ENCODE measurements at places on chromosomes 1 and 21.

DNA sequence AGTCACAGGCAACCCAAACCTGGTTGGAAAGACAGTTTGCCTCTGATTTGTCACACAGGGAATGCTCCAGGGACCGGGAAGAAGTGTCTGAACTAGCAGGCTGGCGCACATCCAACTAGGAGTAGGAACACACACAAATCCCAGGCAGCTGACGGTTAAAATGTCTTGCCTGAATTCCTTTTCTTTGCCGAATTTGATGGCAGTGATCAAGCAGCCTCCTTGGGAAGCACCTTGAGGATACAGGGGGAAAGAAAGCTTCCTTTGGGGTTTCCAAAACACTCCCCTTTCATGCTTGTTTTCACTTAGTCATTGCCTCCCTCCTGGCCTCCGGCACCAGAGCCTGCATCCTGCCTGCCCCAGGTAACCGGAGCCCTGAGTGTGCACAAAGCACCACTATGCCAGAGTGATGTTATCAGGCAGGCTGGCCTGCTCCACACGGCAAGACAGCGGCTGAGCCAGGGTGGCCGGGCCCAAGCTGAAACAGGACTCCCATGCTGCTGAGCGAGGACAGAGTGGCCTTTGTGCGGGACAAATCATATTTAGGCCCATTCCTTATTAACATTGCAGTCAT is 193.8 kb downstream of the LMX1A start:
- no peak overlapping the region for H3K27ac ChIP-seq
- H3K4me1 ChIP-seq = peaks cover 30% of the 10 kb centered on the region
- peak; percentile 44 for DNase-seq
- H3K27me3 ChIP-seq = peaks cover 25% of the 10 kb centered on the region
- H3K36me3 ChIP-seq = no peaks in the 10 kb centered on the region

DNA sequence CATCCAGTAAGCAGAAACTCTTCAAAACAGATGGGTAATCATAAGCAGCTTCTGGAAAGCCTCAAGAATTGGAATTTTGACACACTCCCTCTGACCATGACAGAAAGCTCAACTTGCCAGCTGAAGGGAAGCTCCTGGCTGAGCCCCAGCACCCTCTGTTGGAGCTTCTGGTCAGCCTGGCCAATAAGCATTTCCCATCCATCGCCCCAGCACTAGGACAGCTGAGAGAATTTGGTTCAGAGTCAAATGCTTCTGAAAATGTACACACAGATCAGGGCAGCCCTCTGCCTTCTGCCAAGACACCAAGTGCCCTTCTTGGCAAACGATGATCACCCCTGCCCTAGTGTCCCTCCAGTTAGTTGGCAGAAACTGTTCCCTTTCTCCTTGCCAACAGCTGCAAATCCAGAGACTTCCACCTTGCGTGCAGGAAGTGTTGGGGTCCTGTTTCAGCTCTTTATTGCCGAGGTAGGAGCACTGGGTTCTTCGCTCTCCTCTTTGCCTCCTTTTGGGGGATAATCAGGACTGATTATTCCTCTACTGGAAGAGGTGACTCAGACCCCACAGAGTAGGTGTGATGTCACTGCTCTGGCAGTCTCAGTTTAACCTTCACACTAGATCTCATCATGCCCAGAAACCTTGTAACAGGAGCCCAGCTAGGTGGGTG is 11.9 kb downstream of the PIGV start:
- peak overlapping the region; percentile 32 for H3K4me3 ChIP-seq
- H3K4me1 ChIP-seq = peaks cover 54% of the 10 kb centered on the region

DNA sequence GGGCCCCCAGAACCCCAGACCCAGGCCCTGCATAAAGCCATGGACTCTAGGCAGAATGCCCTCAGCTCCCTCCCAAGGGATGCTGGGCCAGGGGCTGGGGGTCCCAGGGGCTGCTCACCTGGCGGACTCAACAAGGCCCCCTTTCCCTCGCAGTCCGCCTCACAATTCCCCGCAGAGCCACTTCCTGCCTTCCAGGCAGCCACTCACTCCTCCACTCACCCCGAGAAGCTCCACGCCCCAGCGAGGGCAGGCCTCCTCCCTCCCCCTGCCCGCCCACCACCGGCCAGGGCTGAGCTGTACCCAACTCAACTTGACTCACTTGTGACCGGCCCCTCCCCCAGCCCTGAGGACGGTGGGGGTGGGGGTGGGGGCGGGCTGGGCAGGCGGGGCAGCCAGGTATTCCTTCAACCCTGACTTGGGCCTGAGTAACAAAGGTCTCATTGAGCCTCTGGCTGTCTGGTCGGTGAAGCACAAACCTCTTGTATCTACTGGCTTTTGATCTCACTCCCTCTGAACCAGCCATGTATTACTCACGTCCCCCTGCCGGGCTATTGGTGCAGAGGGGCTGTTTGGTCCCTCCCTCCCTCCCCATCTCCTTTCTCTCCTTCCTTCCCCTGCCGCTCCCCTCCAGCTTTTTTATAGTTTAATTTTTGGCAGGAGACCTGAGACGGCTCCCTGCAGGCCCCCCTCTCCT is 5.9 kb downstream of the BLACAT1 start:
- peaks cover 100% of the 10 kb centered on the region for H3K4me1 ChIP-seq
- peaks cover 12% of the 10 kb centered on the region for H3K27me3 ChIP-seq
- DNase-seq = peak; percentile 77
- H3K27ac ChIP-seq = peak overlapping the region; percentile 96

DNA sequence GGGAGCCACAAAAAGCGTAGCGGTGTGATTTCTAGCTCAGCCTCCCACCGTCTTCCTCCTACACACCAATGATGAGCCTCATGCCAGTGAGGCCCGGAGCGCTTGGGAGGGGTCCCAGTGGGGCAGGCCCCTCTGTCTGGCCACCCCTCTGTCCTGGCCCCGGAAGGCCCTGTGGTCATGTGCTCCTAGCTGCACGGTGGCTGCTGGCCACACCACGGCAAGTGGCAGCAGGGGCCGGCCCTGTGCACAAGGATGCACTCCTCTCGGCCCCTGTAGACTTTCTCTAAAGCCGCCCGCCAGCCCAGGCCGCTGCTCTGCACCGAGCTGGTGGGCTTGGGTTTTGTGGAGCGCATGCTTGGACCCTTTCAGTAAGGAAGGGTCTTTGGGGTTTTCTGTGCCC is 53.6 kb downstream of the KCNAB2 start:
- H3K27ac ChIP-seq = no peak overlapping the region
- peaks cover 10% of the 10 kb centered on the region for H3K27me3 ChIP-seq
- H3K4me1 ChIP-seq = peaks cover 23% of the 10 kb centered on the region
- peak; percentile 1 for DNase-seq
- no peaks in the 10 kb centered on the region for H3K36me3 ChIP-seq

- no peak for DNase-seq
- no peak overlapping the region for H3K27ac ChIP-seq
- H3K27me3 ChIP-seq = peaks cover 9% of the 10 kb centered on the region
- no peak overlapping the region for H3K4me3 ChIP-seq
Observed at GRCh38 chr1:54517496-54517895, 30.5 kb upstream of the ACOT11 start.

- H3K36me3 ChIP-seq = peaks cover 3% of the 10 kb centered on the region
- peaks cover 10% of the 10 kb centered on the region for H3K27me3 ChIP-seq
- no peak overlapping the region for H3K4me3 ChIP-seq
- H3K4me1 ChIP-seq = peaks cover 20% of the 10 kb centered on the region
Observed at GRCh38 chr1:51238034-51238403, 1.9 kb downstream of the RNF11 start.
